ENCODE measurements at places on chromosomes 1 and 21.

- no peak for DNase-seq
Observed at GRCh38 chr1:193348769-193349535, 162.5 kb upstream of the B3GALT2 start.

- DNase-seq, result no peak
Observed at GRCh38 chr1:183234660-183235476, 48.8 kb downstream of the LAMC2 start.

- no peak for DNase-seq
Observed at GRCh38 chr1:109487261-109487660, 3.6 kb downstream of the ATXN7L2 start.

- DNase-seq, result no peak
Observed at GRCh38 chr1:20356850-20357459, 66.3 kb downstream of the VWA5B1 start.
